ENCODE measurements at places on chromosomes 7 and 10.
A peak's percentile ranks its signal among the peaks of the same experiment; 100 is the strongest.

- peak; percentile 76 for DNase-seq
Measured at GRCh38 chr10:102673819-102674511, 29.7 kb downstream of the TRIM8 start.

GRCh38 chr10:129533281-129533680 is 66.2 kb downstream of the MGMT start:
- DNase-seq = no peak

GRCh38 chr7:148804343-148805235 is 79.5 kb downstream of the EZH2 start:
- no peak for DNase-seq

GRCh38 chr7:157819455-157819807 is 482.6 kb downstream of the DNAJB6 start:
- DNase-seq = no peak

- no peak for DNase-seq
Measured at GRCh38 chr10:71856619-71857018, 5.6 kb upstream of the PSAP start.

GRCh38 chr10:14740684-14741247 is 33.9 kb downstream of the FAM107B start:
- no peak for DNase-seq

- DNase-seq = no peak
Measured at GRCh38 chr7:1572111-1572822, 2.4 kb upstream of the PSMG3 start.

DNA sequence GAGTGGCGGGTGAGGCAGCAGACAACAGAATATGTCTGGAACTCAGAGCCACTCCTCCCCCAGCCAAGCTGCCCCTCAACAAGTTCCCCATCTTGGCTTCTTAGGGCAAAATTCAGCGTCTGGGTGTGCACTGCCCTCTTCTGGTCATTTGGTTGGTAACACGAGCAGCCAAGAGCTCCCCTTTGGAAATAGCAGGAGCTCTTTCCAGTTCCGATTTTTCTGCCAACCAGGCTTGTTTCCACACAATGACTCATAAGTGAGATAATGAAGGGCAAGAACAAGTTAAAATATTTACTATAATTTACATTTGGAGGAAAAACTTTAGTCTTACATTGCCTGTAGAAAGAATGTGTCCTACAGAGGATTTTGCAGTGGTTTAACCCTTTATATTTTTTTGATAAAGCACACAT is 70.5 kb downstream of the ADCYAP1R1 start:
- DNase-seq = peak; percentile 82

GRCh38 chr10:125799451-125800182 is 23.4 kb downstream of the UROS start:
- no peak for DNase-seq

DNA sequence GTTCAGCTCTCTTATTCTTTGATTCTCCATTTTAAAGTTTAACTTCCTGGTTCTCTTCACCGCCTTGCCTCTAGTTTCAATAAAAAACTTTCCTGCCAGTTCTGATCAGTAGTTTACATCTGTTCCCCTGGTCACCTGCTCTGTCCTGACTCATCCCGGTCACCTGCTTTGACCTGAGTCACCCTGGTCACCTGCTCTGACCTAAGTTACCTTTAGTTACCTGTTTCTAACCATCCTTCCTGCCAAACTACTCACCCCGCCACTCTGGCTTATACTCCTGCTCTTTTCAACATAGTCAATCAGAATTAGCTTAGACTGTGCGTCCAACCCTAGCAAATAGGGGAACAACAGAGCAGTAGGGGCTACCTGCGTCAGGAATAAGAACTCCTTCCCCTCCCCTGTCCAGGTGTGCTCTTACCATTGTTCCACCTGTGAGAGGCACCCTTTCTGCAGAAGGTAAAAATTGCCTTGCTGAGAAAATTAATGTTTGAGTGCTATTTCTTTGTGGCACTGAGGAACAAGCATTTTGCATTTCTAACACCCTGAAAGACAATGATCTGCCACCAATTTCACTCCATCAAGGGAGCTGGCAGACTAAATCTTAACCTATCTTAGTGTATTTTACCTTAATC is 263.6 kb downstream of the DOCK4 start:
- DNase-seq = no peak

DNA sequence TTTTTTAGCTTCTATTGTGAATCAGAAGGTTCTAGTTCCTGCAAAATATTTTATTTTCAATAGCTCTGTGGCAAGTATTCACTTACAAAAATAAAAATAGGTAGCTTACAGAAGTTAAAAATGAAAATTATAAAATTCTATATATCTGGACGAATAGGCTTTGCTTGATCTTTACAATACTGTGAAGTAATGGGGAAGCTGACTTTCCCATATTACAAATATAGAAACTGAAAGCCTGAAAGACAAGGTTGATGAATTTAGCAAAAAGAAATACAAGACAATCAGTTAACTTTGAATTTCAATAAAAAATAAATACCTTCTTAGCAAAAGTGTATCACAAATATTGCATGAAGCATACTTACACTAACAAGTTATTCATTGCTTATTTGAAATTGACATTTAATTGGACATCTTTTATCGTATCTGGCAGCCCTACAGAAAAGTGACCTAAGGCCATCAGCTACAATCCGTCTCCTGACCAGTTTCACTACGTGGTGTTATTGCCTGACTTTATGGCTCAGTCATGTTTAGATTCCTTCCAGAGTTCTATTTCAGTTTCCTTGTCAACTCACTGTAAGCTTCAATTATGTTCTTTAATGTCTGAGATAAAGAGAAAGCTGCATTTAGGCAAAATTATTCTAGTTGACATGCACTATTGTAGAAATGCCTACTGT is 310.5 kb upstream of the HGF start:
- DNase-seq = no peak

DNA sequence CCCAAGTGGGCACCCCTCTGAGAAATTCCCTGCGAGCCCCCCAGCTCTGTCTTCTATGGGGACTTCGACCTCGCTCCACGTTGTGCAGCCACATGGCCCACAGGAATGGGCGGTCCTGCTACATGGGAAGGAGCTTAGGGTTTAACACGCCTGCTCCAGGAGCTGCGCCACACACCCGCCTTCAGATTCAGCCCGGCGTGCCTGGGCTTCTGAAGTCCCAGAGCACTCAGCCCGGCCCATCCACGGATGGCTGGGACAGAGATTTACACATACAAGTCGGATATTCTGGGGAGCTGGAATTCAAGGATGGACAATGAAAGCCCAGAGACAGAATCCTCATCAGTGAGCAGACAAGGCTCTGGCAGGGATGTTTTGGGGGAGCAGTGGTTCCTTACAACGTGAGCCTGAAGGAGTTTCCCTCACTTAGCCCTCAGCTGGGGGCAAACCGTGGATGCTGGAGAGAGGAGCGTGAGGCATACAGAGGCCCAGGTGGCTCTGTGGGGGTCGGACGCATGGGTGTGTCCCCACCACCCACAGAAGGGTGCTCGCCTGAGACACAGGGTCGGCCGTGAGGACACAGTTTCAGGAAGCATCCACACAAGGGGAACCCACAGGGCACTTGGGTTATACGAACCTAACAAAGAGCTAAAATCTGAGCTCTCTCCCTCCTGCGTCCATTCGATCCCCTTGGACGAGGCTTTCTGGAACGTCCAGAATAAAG is 372.9 kb downstream of the DNAJB6 start:
- DNase-seq = no peak

- DNase-seq = no peak
Measured at GRCh38 chr10:115976342-115976741, 296.7 kb downstream of the GFRA1 start.

GRCh38 chr7:142519079-142520078 is 229.9 kb upstream of the PRSS1 start:
- DNase-seq = no peak

- no peak for DNase-seq
Measured at GRCh38 chr7:154167807-154168206, 115.6 kb downstream of the DPP6 start.

DNA sequence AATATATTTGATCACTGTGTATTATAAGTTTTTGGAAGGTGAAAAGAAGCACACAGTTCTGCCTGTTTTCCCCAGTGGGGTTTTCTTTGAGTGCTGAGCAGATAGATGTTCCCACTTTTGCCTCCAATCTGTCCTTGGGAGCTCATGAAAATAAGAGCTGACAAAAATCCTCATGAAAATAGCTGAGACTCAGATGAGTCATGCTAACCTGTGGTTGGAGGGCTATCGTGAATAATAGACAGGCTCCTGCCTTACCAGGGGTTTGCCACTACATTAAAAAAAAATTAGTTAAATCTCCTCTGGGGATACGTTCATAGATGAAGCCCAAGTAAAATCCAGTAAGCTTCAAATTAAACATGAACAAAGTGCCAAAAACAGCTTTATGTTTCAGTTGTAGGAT is 10.9 kb upstream of the AOAH start:
- DNase-seq = no peak

- no peak for DNase-seq
Measured at GRCh38 chr7:31775556-31775955, 88.5 kb downstream of the PPP1R17 start.

GRCh38 chr7:148290538-148290937 is 300.0 kb upstream of the C7orf33 start:
- no peak for DNase-seq

DNA sequence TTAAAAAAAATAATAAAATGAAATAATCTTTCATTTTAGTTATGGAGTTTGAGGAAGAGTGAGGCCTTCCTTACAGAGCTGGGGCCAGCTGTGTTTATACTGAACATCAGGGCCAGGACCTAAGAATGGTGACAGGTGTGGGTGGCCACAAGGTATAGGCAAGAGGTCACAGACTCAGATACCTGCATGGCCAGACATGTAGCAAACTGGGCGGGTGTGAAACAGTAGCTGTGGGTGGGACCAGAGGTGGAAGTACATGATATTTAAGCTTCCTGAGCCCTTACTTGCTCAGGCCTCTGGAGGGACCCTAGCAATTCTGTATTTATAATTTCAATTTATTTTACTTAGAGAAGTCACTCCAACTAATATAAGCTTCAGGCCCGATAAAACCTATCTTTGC is 27.7 kb upstream of the CAMK1D start:
- DNase-seq = no peak

GRCh38 chr10:47225219-47225927 is 74.6 kb upstream of the GDF10 start:
- no peak for DNase-seq

DNA sequence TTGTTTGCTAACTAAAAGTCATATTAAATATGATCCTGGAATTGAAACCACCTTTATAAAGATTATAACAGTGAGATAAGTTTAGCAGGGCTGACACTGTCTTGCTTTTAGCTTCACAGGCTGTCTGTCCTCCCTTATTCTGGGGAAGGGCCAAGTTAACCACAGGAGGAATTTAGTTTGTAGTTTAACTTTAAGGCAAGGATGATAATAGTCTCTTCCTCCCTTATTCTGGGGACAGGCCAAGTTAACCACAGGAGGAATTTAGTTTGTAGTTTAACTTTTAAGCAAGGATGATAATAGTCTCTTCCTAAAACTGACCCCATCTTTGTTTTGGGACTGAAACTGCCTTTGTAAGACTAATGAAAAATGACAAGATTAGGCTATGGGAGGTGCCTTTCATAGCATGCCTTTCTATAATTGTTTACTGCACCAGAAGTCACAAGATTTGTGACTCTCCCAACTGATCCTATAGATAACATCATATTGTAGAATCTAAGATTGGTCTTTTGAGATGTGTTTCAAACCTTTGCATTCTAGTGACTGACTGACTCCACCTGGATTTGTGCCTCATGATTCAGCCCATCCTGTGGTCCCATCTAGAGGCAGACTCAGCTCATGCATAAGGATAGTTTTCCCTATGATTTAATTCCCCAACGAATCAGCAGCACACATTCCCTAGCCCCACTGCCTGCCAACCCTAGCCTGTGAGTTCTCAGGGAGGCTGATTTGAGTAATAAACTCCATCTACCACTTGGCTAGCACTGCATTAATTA is 212.0 kb downstream of the MAGI2 start:
- peak; percentile 92 for DNase-seq

DNA sequence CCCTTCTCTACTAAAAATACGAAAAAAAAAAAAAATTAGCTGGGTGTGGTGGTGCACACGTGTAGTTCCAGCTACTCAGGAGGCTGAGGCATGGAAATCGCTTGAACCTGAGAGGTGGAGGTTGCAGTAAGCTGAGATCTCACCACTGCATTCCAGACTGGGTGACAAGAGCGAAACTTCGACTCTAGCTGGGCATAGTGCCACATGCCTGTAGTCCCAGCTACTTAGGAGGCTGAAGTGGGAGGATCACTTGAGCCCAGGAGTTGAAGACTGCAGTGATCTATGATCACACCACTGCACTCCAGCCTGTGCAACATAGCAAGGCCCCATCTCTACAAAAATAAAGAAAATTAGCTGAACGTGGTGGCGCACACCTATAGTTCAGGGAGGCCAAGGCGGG is 1.2 kb upstream of the SPACDR start:
- peak; percentile 31 for DNase-seq

GRCh38 chr7:35905555-35905954 is 104.7 kb downstream of the SEPTIN7 start:
- peak; percentile 15 for DNase-seq

DNA sequence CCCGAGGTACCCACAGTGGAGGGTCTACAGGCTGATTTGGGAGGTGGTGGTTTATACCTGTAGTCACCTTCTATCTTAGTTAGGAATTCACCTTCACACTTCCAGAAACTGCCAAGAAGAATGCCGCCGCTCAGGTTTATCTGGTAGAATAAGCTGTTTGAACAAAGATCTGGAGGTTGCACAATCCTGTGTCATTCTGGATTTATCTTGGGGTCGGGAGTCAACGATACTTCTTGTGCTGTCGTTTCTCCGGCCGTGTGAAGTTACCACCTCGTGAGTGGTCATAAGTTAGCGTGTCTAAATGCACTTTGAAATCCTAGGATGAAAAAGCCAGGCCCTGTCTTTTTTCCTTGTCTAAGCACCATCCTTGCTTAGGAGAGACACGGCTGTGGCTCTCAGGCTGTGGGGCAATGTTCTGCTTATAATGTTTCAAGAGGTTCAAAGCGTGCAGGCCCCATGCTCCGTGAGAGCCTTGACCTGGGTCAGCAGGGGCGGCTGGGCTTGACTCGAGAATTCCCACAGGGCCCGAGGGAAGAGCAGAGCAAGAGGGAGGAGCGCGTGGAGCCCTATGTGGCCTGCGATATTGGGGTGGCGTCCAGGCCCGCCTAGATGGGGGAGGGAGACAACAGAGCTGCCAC is 35.5 kb downstream of the GRIFIN start:
- DNase-seq = no peak

- DNase-seq = no peak
Measured at GRCh38 chr7:142881586-142882337, 3.8 kb downstream of the TRPV6 start.

DNA sequence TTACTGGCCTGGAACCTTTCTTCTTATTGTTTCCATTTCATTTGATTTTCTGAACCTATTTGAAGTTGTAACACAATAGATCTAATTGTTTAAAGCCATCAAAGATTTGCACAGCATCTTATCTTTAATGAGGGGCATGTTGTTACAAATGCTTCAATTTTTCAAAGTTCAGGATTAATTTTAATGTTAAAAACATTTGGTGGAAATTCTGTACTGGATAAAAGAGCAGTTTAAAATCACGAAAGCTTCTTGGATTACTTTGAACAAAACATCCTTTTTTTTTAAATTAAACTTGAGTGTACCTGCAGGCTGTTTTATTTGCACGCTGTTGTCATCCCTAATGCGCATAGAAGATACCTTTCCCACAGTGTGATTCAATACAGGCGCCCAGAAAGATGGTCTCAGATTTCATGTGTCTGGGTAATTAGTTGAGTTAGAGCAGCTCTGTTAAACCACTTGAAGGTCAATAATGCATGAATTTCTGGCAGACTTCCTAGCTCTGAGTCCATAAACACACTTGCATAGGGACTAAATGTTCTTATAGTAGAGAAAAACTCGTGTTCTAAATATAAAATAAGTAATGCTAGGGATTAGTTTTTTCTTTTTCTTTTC is 29.3 kb upstream of the DDX50 start:
- peak; percentile 87 for DNase-seq
